Stimulated activated CD4-positive, alpha-beta T cell treated with anti-CD3 and anti-CD28 coated beads, Interleukin-1b, Interleukin-23, amount 100 ng/mL, for 24 hours (primary cell): ENCODE measurements at places on chromosomes 3 and 15.

DNA sequence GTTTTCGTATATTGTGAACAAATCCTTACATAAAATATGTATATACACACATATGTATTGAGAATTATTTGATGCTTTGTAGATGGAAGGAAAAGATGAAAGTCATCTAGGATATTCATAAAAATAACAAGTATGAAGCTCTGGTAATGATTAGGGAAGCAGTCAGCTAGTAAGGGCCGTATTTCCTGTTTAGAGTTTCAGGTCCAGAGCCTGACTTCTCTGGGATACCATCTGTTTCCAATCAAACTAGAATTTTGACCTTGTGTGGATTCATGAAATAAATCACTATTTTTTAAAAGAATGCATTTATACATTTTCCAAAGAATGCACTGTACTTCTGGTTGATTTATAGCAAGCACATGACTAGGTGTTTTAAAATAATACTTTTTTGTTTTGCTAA lies 156.1 kb upstream of the CGNL1 start:
- DNase-seq, result no peak

DNA sequence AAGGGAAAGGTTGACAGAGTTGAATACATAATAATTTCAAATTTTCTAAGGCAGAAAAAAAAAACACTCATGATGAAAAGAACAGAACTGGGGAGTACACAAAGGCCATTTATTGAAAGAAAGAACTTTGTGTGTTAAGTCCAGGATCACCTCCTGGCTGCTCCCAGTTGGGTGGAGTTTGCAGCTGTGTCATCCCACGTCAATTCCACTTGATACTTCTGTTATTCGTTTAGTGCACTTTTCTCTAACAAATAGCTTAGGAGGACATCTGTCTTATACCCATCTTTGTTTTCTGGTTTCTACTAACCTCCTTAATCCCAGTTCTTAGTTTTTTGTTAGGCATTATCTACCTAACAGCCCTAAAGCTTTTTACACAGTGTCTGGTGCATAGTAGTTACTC lies 44.7 kb downstream of the SGO1 start:
- DNase-seq, result no peak

DNA sequence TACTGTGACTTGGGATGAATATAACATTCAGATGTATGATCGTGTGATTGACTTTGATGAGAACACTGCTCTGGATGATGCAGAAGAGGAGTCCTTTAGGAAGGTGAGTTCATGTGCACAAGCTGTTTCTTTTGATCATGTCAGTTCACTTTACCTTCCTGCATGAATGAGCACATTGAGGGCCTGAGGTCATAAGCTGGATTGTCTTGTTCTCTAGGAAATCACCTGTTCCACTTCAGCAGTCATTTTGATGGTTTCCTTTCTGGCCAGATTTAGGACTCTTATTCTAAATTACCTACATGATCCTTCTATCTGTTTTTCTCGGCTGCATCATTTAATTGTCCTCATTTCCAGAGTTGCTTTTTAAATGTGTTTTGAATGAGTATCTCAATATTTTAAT lies 4.1 kb downstream of the RCN2 start:
- no peak for DNase-seq

GRCh38 chr15:39922462-39923092 lies 2.5 kb upstream of the GPR176 start:
- no peak for DNase-seq

DNA sequence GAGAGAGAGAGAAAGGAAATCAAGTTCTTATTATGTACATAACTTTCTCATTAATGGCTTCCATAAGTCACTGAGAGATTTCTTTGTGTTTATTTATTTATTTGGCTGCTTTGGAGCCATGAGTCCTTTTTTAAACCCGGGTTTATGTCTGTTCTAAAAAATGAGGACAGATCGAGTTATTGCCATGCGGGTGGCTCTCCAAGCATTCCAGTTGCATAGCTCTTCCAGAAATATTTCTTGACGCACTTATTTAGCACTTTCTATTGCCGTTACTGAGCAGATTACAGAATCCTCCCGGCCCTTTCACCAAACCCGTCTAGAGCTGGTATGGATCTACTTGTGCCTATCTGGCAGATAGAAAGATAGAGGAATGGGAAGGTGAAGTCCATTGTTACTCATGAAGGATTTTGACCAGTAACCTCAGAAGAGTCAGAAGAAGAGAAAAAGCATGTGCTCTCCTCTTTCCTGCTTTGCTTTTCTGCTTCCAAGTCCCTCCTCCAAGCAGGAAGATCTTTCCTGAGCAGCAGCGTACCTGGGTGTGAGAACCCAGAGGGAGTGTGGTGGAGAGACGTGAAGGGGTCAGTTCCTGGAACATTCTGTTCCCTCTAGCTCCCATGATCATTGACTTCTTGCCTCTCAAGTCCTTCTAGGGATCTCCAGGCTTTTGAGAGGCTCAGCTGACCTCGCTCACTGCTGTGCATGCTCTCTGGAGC lies 112.8 kb downstream of the LPP start:
- no peak for DNase-seq

DNA sequence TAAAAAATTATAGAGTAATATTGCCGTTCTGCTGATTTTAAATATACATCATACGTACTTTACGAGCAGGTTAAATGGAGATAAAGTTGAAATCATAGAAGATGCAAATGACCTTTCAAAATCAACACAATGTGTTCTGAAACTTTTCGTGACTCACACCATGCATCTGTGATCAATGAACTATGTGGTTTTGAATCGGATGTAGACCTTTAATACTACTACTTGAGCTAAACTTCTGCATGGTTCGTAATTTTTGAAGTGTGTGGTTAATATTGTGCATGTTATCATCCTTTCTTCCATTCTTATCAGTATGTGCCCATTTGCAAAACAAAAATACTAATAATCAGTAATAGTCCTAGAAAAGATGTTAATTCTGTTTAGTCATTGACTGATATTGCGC lies 58.9 kb downstream of the GASK1A start:
- DNase-seq, result no peak

GRCh38 chr15:47814620-47815019 lies 97.3 kb downstream of the SEMA6D start:
- DNase-seq, result no peak

DNA sequence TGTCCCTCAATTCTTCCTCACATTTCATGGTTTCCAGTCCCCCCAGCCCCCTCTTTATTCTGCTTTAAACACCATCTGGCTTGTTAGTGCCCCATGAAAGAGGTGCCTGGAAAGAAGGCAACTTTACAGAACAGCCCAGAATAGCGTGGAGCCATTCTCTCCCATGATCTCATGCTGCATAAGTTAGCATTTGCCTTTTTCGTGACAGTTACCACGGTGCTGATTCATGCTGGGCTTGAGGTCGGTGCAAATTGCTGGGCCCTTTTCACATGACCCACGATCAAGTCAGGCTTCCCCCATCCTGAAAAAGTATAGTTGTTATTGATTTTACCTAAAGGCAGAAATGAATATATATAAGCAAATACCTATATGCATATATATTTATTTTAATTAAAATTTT lies 29.6 kb downstream of the SQOR start:
- DNase-seq, result no peak

GRCh38 chr3:53693451-53693850 lies 152.8 kb downstream of the CHDH start:
- DNase-seq, result no peak

- no peak for DNase-seq
These were observed 6.2 kb upstream of the IP6K1 start for GRCh38 chr3:49792371-49793150.

DNA sequence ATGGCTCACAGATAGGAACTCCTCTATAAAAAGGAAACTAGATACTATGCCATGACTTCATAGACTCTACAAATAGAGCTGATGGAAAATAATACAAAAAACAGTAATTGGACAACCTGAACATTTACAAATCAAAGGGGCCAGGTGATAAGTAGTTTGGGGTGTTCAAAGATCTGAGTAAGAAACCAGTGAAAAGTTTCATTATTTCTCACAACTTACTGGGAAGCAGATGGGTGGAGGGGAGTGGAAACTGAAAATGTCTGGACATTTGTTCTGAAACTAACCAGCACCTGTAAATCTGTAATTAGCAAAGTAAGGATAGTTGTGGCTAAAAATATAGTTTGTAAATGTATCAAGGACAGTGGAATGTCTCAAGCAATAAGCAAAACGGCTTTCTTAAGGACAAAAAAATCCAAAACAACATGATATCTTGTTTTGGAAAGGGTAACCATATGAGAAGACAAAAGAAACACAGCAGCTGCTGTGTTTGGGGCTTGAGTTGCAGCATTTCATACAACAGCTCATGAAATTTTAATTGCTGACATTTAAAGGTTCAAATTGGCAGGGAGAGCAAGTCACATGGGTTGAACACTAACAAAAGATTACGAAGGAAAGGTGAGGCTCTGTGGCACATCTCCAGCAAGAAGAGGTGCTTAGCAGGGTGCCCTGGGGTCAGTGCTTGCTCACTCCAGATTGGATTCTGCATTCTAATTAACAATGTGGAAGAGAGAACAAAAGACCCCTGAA lies 26.8 kb upstream of the THBS1 start:
- no peak for DNase-seq

GRCh38 chr3:171444001-171444690 lies 16.1 kb downstream of the TNIK start:
- DNase-seq, result no peak

- DNase-seq, result no peak
These were observed 23.1 kb downstream of the CDCP1 start for GRCh38 chr3:45123030-45123429.

DNA sequence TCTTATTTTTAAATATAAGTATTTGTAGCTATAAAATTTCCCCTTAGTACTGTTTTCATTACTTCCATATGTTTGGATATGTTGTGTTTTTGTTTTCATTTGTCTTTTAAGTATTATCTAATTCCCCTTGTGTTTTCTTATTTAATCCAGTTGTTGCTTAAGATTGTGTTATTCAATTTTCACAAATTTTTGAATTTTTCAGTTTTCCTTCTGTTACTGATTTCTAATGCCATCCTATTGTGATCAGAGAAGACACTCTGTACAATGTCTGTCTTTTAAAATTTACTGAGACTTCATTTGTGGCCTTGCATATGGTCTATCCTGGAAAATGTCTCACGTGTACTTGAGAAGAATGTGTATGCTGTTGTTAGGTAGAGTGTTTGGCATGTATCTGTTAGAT lies 795.6 kb upstream of the CFAP20DC start:
- DNase-seq, result no peak

DNA sequence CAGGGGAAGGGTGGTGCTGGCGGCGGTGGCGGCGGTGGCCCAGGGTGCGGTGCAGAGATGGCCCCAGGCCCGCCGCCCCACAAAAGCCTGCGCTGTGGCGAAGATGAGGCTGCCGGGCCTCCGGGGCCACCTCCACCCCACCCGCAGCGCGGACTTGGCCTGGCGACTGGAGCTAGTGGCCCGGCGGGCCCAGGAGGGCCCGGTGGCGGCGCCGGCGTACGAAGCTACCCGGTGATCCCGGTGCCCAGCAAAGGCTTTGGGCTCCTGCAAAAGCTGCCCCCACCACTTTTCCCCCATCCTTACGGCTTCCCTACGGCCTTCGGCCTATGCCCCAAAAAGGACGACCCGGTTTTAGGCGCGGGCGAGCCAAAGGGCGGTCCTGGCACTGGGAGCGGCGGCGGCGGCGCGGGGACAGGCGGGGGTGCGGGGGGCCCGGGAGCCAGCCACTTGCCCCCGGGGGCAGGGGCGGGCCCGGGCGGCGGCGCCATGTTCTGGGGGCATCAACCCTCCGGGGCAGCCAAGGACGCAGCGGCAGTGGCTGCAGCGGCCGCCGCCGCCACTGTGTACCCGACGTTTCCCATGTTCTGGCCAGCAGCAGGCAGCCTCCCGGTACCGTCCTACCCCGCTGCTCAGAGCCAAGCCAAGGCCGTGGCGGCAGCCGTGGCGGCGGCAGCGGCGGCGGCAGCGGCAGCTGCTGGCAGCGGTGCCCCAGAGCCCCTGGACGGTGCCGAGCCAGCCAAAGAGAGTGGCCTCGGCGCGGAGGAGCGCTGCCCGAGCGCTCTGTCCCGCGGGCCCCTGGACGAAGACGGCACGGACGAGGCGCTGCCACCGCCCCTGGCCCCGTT lies 1.6 kb downstream of the SKOR1 start:
- DNase-seq, result no peak

DNA sequence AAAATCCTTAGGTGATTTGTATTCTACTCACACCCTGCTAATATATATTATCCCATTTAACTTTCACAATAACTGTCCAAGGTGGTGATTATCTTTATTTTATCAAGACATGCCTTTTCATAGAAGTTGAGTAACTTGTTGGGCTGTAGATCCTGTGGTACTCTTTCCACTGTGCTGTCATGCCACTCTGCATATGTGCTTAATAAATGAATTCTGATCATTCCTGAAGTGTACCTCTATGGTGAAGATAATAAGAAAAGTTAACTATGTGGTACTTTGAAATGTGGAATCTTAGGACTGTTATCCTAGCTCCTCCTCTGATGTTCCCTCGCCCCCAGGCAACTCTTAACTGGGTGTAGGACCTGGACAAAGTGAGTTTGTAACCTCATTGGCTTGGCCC lies 5.2 kb downstream of the SNRK start:
- no peak for DNase-seq

DNA sequence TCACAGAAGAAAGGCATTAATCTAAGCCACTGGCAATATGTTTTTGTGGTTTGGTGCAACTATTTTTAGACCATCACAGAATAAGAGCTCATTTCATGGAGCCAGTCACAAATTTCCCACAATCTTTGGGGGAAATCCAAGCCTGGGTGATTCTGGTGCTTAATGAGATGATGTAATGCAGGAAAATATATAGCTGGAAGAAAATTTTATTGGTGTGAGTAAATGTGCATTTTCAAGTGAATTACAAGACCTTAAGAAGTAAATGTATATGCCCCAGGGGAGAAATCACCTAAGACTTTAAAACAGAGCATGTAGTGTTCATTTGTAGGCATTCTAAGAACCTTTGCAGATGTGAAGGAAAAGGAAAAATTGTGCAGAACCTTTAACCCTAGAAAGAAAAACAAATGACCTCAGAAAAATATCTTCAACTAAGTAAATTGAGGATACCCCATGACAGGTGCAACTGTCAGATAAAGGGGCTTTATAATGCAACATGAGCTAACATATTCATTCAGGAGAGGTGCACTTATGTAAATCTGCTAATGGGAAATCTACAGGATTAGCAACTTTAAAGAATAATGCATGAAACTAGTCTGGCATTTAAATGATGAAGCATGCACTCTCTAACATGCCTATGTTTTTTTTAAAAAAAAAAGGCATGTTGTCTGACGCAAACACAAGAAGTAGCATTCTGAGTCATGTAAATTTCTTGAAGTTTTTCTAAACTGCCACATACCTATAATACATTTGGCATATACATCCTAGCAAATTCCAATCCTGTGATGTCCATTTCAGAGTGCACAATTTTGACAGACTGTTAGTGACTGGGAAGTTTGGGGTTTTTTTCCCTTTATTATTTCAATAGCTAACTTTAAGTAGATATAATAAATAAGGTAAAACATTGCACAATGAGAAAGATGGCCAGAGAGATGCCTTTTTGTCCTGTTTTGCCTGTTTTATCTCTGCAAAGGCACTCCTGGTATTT lies 105.1 kb downstream of the MEX3B start:
- no peak for DNase-seq

DNA sequence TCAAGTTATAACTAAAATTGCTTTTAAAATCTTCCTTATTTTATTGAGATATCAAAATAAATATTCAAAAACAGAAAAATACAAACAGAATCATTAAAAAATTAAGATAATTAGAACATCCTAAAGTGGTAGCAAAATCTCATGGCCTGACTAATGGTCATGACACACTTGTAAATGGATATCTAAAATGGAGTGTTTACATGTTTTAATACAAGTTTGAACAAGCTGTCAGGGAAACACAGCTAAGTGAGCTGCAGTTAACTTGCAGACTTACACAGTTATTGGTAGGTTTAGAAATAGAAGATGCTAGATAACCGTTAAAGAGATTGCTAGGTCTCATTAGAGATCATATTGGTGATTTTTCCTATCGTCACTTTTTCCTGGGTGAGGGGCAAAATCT lies 242.3 kb downstream of the LPP start:
- no peak for DNase-seq
